T-helper 2 cell treated with Interferon-gamma antibody and Interleukin-4, amounts not matched to agents 5 μg/mL and 100 μg/mL, for 36 hours (primary cell): ENCODE measurements at places on chromosomes 12 and 14.
A peak's percentile ranks its signal among the peaks of the same experiment; 100 is the strongest.

DNA sequence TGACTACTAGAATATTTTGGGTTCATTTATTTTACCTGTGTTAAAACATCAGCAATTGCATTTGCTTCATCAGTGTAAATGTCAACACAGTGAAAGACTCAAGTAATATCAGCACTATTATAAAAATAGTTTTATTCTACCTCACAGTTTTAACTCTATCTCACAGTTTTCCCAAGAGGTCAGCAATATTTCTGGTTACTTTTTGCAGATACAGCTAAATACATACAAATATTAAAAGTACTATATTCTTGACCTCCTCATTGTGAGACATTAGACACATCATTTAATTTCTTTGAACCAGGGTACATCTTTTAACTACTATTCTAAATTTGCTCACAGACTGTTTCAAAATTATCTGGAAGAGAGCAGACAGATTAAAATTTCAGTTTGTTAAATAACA is 321.7 kb upstream of the OR4E1 start:
- H3K4me3 ChIP-seq, result no peak overlapping the region
- no peak for DNase-seq
- H3K27me3 ChIP-seq, result no peaks in the 10 kb centered on the region
- H3K36me3 ChIP-seq, result peaks cover 4% of the 10 kb centered on the region
- H3K4me1 ChIP-seq, result peaks cover 34% of the 10 kb centered on the region

- H3K27me3 ChIP-seq, result no peaks in the 10 kb centered on the region
- H3K36me3 ChIP-seq, result peaks cover 6% of the 10 kb centered on the region
- DNase-seq, result peak; percentile 40
- no peak overlapping the region for H3K4me3 ChIP-seq
- H3K27ac ChIP-seq, result no peak overlapping the region
- peaks cover 23% of the 10 kb centered on the region for H3K4me1 ChIP-seq
These were observed 80.6 kb downstream of the BTG1 start for GRCh38 chr12:92065018-92065499.

DNA sequence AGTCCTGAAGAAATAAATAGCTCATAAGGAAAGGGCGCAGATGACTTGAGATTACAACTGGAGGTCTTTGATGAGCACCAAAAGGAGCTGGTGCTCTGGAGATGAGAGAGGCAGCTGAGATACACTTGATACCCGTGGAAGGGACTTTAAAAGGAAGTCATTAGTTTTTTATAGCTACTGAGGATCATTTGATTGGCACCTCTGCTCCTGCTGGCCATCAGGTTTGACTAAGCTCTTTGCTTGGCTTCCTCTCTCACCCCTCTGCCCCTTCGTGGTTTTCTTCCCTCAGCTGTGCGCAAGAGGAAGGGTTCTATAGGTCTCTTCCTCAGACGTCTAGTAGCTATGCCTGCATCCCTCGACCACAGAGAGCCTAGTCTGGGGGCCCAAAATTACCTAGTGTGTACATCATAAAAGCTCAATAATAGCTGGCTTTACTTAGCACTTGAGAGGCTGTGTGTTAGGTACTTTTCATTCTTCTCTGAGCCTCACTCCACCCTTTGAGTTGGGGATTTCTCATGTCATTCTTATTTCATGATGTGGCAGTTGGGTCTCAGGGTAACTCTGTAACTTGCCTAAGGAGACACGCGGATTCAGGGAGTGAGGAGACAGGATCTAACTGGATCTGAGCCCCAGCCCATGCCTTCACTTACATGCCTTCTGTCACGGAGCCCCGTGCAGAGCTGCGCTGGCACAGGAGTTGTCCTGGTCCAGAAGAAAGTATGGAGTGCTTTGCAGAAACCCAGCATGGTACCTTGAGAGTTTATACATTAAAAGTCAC is 68.4 kb upstream of the ASPG start:
- DNase-seq, result no peak
- no peak overlapping the region for H3K4me3 ChIP-seq
- no peak overlapping the region for H3K27ac ChIP-seq
- peaks cover 16% of the 10 kb centered on the region for H3K27me3 ChIP-seq
- no peaks in the 10 kb centered on the region for H3K4me1 ChIP-seq
- H3K36me3 ChIP-seq, result no peaks in the 10 kb centered on the region

DNA sequence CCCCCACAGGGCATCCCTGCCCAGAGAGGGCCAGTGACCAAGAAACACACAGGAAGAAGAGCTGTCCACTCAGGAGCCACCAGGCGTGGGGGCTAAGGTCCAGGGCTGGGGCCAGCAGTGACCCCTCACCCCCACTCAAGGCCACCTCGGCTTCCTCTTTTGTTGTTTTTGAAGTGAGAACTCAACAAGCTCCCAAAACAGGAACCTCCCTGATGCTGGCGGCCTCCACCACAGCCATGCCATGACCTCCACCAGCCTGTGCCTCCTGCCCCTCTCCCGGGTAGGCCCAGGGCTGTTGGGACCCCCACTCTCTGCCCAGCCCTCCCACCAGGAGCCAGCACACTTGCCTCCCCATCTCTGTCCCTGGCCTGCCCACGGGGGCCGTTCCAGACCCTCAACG is 7.8 kb downstream of the AKT1 start:
- H3K27me3 ChIP-seq, result no peaks in the 10 kb centered on the region
- H3K4me1 ChIP-seq, result peaks cover 7% of the 10 kb centered on the region
- peaks cover 9% of the 10 kb centered on the region for H3K36me3 ChIP-seq
- DNase-seq, result no peak
- no peak overlapping the region for H3K27ac ChIP-seq
- no peak overlapping the region for H3K4me3 ChIP-seq

DNA sequence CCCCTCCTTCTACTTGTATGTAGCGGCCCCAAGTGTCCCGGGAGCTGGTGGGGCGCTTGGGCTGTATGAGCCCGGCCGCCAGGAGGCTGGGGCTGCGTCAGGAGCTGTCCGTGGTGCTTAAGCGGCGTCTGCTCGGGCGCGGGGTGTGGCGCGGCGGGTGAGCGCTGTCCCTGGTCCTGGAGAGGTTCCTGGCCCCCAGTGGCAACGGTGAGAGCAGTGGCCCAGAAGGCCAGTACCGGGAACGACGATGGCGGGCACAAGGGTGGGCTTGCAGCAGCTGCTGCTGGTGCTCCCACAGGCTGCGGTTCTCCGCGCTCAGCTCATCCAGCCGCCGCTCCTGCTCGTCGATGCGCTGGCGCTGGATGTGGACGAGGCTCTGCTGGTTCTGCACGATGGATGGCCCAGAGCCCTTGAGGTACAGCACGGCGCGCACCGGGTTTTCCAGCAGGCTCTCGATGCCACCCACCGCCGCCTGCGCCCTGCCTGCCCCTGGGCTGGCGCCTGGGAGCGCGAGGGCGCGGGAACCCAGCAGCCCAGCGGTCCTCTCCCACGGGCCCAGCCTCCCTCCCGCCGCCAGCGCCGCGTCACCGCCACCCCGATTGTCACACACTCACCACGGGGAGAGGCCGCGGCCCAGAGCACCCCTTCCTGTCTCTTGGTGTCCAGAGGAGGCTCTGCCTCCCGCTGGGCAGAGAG is 41.9 kb upstream of the FKBP4 start:
- no peak overlapping the region for H3K27ac ChIP-seq
- H3K4me3 ChIP-seq, result no peak overlapping the region
- H3K36me3 ChIP-seq, result no peaks in the 10 kb centered on the region
- H3K27me3 ChIP-seq, result peaks cover 19% of the 10 kb centered on the region
- H3K4me1 ChIP-seq, result peaks cover 2% of the 10 kb centered on the region

- H3K4me3 ChIP-seq, result no peak overlapping the region
- no peaks in the 10 kb centered on the region for H3K4me1 ChIP-seq
- no peaks in the 10 kb centered on the region for H3K27me3 ChIP-seq
- no peak overlapping the region for H3K27ac ChIP-seq
- no peaks in the 10 kb centered on the region for H3K36me3 ChIP-seq
- no peak for DNase-seq
These were observed 124.2 kb downstream of the DENND5B start for GRCh38 chr12:31466768-31467167.

GRCh38 chr12:25995906-25996305 is 37.4 kb downstream of the RASSF8 start:
- H3K27ac ChIP-seq, result no peak overlapping the region
- H3K27me3 ChIP-seq, result peaks cover 2% of the 10 kb centered on the region
- no peak overlapping the region for H3K4me3 ChIP-seq
- DNase-seq, result no peak

- no peak for DNase-seq
- H3K27me3 ChIP-seq, result no peaks in the 10 kb centered on the region
- H3K4me3 ChIP-seq, result no peak overlapping the region
- H3K4me1 ChIP-seq, result no peaks in the 10 kb centered on the region
- no peak overlapping the region for H3K27ac ChIP-seq
- H3K36me3 ChIP-seq, result peaks cover 9% of the 10 kb centered on the region
These were observed 57.4 kb downstream of the RFLNA start for GRCh38 chr12:124352257-124352656.

- no peaks in the 10 kb centered on the region for H3K27me3 ChIP-seq
- H3K27ac ChIP-seq, result no peak overlapping the region
- DNase-seq, result no peak
- no peaks in the 10 kb centered on the region for H3K36me3 ChIP-seq
- no peak overlapping the region for H3K4me3 ChIP-seq
These were observed 4.0 kb downstream of the STON2 start for GRCh38 chr14:81396113-81396512.

DNA sequence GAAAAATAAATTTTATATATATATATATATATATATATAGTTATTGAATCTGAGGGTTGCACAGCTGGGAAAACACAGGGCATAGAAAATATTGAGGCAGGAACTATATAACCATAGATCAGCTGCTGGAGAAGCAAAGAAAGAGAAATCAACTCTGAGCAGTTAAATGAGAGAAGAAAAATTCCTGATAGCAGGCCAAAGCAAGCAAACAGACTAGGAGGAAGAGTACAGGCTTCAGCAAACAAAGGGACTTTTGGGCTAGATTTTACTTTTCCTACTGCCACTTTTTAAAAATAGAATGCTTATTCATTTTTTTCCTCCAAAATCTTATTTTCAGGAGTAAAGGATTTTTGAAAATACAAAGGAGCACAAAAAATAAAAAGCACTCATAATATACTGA is 216.0 kb upstream of the PRKD1 start:
- no peak overlapping the region for H3K27ac ChIP-seq
- H3K27me3 ChIP-seq, result no peaks in the 10 kb centered on the region
- no peaks in the 10 kb centered on the region for H3K4me1 ChIP-seq
- no peaks in the 10 kb centered on the region for H3K36me3 ChIP-seq
- H3K4me3 ChIP-seq, result no peak overlapping the region
- DNase-seq, result no peak

DNA sequence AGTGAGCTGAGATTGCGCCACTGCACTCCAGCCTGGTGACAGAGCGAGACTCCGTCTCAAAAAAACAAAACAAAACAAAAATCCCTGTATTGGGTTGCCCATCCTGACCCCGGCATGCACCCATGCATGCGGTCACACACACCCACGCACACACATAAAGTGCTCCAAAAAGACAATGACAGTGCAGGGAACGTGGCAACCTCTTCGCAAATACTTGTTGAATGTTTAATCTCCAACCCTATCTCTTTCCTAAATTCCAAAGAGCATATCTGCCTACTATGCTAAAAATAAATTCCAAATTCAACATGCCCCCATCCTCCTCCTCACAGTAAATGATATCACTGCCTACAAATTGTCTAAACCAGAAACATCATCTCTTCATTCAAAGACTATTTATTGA is 13.5 kb downstream of the SLC7A7 start:
- no peak overlapping the region for H3K27ac ChIP-seq
- H3K36me3 ChIP-seq, result no peaks in the 10 kb centered on the region
- peaks cover 30% of the 10 kb centered on the region for H3K27me3 ChIP-seq

DNA sequence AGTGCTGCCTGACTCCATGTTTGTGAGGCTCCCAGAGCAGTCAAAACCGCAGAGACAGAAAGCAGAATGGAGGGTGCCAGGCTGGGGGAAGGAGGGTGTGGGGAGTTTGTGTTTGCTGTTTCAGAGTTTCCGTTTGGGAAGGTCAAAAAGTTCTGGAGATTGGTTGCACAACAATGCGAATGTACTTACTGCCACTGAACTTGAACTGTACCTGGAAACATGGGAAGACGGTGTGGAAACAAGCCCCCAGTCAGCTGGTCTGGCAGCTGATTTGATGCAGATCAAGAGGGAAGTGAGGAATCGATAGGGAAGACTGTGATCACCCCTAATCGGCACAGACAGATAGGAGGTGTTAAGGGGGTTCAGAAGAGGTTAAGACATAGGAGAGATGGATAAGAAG is 35.3 kb upstream of the INF2 start:
- no peak overlapping the region for H3K27ac ChIP-seq
- no peak for DNase-seq
- H3K36me3 ChIP-seq, result no peaks in the 10 kb centered on the region
- peaks cover 6% of the 10 kb centered on the region for H3K4me1 ChIP-seq
- H3K27me3 ChIP-seq, result peaks cover 13% of the 10 kb centered on the region

GRCh38 chr14:33812601-33813000 is 138.3 kb downstream of the EGLN3 start:
- H3K27me3 ChIP-seq, result peaks cover 47% of the 10 kb centered on the region
- H3K4me1 ChIP-seq, result no peaks in the 10 kb centered on the region
- H3K36me3 ChIP-seq, result no peaks in the 10 kb centered on the region
- no peak overlapping the region for H3K27ac ChIP-seq
- H3K4me3 ChIP-seq, result no peak overlapping the region

DNA sequence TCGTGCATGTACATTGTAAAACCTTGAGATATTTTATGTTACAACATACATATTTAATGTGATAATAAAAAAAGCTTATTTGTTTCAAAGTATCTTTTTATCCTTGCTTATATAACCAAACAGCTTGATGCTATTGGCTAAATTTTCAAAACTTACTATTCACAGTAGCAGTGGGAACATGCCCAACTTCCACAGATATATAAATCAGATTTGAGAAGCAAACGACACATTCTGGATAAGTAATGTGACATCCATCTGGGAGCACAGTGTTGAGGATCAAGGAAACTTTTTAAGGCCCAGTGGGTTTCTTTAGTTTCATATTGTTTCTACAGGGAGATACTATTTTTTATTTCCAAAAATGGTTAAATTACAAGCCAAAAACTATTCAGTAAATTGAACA is 350.7 kb downstream of the SEC23A start:
- no peak overlapping the region for H3K4me3 ChIP-seq
- no peaks in the 10 kb centered on the region for H3K27me3 ChIP-seq
- H3K36me3 ChIP-seq, result no peaks in the 10 kb centered on the region
- DNase-seq, result no peak
- no peak overlapping the region for H3K27ac ChIP-seq
- no peaks in the 10 kb centered on the region for H3K4me1 ChIP-seq

GRCh38 chr12:26092346-26093105 is 32.3 kb downstream of the BHLHE41 start:
- DNase-seq, result no peak
- H3K27ac ChIP-seq, result no peak overlapping the region
- H3K27me3 ChIP-seq, result no peaks in the 10 kb centered on the region
- H3K36me3 ChIP-seq, result no peaks in the 10 kb centered on the region

GRCh38 chr14:49314737-49315136 is 271.4 kb downstream of the RPS29 start:
- no peaks in the 10 kb centered on the region for H3K36me3 ChIP-seq
- no peak overlapping the region for H3K4me3 ChIP-seq
- H3K27ac ChIP-seq, result no peak overlapping the region

DNA sequence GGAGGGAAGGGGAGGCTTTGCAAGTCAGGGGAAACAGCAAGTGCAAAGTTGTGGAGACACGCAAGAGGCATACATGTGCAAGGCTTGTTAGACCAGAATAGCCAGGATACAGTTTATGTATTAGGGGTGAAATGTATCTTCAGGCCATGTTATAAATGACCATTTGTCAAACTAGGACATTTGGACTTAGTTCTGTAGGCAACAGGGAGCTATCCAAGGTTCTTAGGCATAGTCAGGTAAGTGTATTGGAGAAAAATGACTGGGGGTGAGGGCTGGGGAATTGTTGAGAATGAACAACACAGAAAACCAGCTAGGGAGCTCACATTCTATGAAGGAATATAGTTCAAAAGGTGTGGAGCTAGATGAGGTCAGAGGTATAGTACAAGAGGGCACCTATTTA is 42.5 kb downstream of the TPH2 start:
- no peaks in the 10 kb centered on the region for H3K27me3 ChIP-seq
- H3K4me3 ChIP-seq, result no peak overlapping the region
- no peak overlapping the region for H3K27ac ChIP-seq
- no peaks in the 10 kb centered on the region for H3K4me1 ChIP-seq
- H3K36me3 ChIP-seq, result no peaks in the 10 kb centered on the region
- no peak for DNase-seq
